ENCODE measurements at places on chromosomes 16 and 17. TPM values are rescaled to one million over a fixed set of nuclear protein-coding genes. Genes with fewer than 3 reads are reported as not detected.
A peak's percentile ranks its signal among the peaks of the same experiment; 100 is the strongest.

The TBC1D3G gene
- total RNA-seq: not detected

DNA sequence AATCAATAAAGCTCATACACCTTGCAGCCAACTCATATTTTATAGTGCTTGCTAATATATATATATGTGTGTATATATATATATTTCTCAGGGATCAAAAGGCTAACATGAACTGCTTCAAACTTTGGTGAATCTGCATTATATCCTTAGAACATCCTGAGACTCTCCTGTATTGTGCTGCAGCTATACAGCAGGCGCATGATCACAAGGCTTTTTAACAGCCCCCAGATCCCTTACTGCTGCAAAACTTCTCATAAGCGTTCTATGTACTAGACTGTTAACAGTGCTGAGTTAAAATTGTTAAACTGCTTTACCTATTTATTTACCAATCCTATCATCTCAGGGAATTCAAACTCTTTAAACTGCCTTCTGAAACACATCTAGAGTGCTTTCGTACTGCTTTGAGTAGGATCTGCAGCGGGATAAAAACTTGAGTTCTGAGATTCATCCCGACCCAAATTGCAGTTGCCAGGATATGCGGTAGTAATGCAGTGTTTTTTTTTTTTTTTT lies 1.3 kb downstream of the GPATCH8 start:
- no peaks in the 10 kb centered on the region for H3K27me3 ChIP-seq
- no peak for DNase-seq
- no peaks in the 10 kb centered on the region for H3K36me3 ChIP-seq

DNA sequence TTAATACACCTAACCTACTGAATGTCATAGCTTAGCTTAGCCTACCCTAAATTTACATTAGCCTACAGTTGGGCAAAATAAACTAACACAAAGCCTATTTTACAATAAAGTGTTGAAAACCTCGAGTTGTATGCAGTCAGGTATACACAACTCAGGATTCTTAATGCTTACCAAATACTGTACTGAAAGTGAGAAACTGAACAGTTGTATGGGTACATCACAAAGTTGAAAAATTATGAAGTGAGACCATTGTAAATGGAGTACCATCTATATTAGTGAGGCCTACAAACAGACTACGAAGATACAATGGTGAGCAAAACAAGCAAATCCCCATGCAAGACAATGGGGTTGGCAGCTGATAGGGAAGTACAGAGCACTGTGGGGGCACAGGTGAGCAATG lies 79.7 kb downstream of the VAT1L start:
- no peaks in the 10 kb centered on the region for H3K36me3 ChIP-seq
- H3K4me3 ChIP-seq: no peak overlapping the region
- H3K27ac ChIP-seq: no peak overlapping the region

The MYL11 gene
- not detected for total RNA-seq

GRCh38 chr17:58587713-58588117 lies 73.3 kb upstream of the MTMR4 start:
- peaks cover 25% of the 10 kb centered on the region for H3K27me3 ChIP-seq
- DNase-seq: peak; percentile 44
- no peaks in the 10 kb centered on the region for H3K4me1 ChIP-seq
- no peaks in the 10 kb centered on the region for H3K36me3 ChIP-seq

GRCh38 chr17:73539166-73539565 lies 105.1 kb downstream of the SDK2 start:
- DNase-seq: no peak
- H3K27ac ChIP-seq: no peak overlapping the region
- peaks cover 69% of the 10 kb centered on the region for H3K4me1 ChIP-seq
- H3K4me3 ChIP-seq: no peak overlapping the region
- H3K27me3 ChIP-seq: no peaks in the 10 kb centered on the region
- H3K36me3 ChIP-seq: no peaks in the 10 kb centered on the region

DNA sequence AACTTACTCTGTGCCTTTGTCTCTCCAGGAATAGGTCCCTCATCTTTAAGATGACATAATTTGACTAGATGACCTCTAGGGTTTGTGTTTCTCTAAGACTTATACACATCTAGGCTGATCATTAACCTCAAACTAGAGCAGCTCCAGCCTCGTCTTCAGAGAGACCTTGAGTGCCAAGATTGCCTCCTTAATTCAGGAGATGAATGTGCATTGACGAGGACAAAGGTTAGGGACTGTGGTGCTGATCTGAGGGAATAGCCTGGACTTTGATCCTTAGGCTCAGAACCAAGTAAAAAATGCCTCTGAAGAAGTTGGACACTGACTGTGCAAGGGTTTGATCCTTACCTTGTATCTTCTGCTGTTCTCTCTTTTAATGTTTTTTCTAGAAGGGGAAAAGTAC lies 17.2 kb upstream of the ASIC2 start:
- peaks cover 87% of the 10 kb centered on the region for H3K27me3 ChIP-seq
- no peak overlapping the region for H3K4me3 ChIP-seq
- no peak overlapping the region for H3K27ac ChIP-seq
- DNase-seq: no peak
- H3K36me3 ChIP-seq: no peaks in the 10 kb centered on the region

The GUCY2D gene
- total RNA-seq: not detected

DNA sequence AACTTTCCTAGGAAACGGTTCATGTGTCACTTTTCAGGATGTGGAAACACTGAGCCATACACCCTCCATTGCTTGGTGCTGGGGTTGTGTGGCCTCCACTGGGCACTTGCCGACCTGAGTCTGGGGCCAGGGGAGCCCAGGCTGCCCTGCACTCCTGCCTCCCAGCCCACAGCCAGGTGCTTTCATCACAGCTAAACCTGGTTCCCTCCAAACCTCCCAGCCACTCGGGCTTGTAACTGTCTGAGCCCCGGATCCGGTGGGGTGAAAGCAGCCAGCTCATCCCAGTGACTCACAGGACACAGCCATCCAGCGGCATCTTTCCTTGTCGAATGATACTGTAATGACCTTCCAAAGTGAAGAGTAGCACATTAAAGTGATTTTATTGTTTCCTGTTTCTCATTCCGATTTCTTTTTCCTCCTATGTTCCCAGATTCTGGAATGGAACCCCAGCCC lies 19.8 kb downstream of the CARHSP1 start:
- DNase-seq: no peak
- peaks cover 2% of the 10 kb centered on the region for H3K27me3 ChIP-seq
- H3K27ac ChIP-seq: no peak overlapping the region
- peaks cover 12% of the 10 kb centered on the region for H3K36me3 ChIP-seq

GRCh38 chr16:11791144-11791828 lies 5.8 kb downstream of the ZC3H7A start:
- peaks cover 58% of the 10 kb centered on the region for H3K4me1 ChIP-seq
- H3K27ac ChIP-seq: peak overlapping the region; percentile 76
- no peaks in the 10 kb centered on the region for H3K27me3 ChIP-seq
- DNase-seq: no peak
- H3K36me3 ChIP-seq: peaks cover 6% of the 10 kb centered on the region
- peak overlapping the region; percentile 59 for H3K4me3 ChIP-seq

- no peak for DNase-seq
- H3K27me3 ChIP-seq: peaks cover 4% of the 10 kb centered on the region
- H3K27ac ChIP-seq: no peak overlapping the region
- H3K36me3 ChIP-seq: no peaks in the 10 kb centered on the region
Observed at GRCh38 chr16:2388875-2389433, 40.3 kb upstream of the CCNF start.

DNA sequence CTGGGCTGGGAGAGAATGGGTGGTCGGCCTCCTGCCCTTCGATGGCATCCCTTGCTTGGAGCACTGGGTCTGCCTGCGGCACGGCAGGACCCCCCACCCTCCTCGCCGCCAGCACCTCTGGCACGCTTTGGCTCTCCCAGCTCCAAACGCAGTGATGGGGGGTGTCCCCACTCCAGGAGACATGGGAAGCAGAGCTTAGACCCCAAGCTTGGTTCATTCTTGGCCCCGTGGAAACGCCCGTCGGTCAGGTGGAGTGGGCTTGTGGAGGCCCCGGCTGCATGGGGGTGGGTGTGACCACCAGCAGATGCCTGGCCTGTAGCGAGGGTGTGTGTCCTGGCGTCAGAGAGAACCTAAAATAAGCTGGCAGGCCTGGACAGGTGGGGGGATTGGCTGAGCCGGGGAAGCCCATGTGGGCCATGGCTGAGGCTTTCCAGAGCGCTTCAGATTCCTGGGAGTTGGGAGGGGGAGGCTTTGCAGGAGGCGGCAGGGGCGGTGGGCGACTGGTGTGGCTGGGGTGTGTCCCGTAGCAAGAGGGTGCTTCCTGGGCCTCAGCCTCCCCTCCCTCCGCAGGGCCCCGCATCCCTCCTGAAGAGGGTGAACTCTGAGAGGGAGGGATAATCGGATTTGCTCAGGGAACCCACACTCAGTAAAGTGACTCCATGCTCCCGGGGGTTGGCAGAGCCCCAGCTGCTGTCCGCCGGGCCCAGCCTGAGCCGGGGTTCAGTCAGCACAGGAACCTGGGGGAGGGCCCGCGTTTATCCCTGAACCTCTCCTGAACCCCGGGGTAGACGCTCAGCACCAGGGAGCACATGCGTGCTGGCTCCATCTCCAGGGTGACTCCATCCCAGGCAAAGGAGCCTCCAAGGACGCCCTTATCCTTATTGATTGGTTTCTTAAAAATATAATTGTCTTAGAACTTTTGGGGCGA lies 3.4 kb downstream of the CACNA1H start:
- no peak overlapping the region for H3K4me3 ChIP-seq
- no peak overlapping the region for H3K27ac ChIP-seq
- no peaks in the 10 kb centered on the region for H3K36me3 ChIP-seq
- DNase-seq: no peak
- H3K27me3 ChIP-seq: peaks cover 14% of the 10 kb centered on the region
- H3K4me1 ChIP-seq: peaks cover 6% of the 10 kb centered on the region

The MGAT5B gene
- 14.3 TPM for total RNA-seq

DNA sequence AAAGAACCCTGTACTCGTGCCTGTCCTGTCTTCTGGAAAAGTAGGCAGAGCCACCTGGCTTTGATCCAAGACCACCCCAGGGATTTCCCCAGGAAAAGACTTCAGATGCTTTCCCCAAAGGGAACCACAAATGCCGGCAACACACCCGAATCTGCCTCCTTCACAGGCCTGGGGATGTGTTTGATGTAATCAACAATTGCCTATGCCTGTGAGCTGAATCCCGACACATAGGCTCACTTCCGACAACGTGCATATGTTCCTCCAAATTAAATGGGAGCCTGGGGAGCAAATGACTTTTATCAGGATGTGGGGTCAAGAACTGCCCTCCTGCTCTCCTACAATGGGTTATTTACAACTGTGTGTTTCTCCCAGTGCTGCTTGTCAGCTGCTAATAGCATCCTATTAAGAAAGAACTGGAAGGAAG lies 535.2 kb upstream of the CDH11 start:
- DNase-seq: no peak
- H3K27me3 ChIP-seq: peaks cover 29% of the 10 kb centered on the region
- peaks cover 45% of the 10 kb centered on the region for H3K4me1 ChIP-seq
- H3K27ac ChIP-seq: no peak overlapping the region
